ENCODE measurements at places on chromosomes 6 and 20.
A peak's percentile ranks its signal among the peaks of the same experiment; 100 is the strongest.

- peak; percentile 95 for DNase-seq
Measured at GRCh38 chr6:35297601-35298481, at the start of gene DEF6. TSS of gene DEF6 (plus strand) at chr6:35297818. CDS start at chr6:35297857, 39 bp downstream.

- DNase-seq = no peak
Measured at GRCh38 chr6:131948692-131949619, 2.2 kb downstream of the CCN2 start.

GRCh38 chr20:35187584-35188190 lies 15.8 kb downstream of the PROCR start:
- no peak for DNase-seq

GRCh38 chr6:28315628-28316027 lies 20.3 kb downstream of the ZSCAN31 start:
- DNase-seq = peak; percentile 72

DNA sequence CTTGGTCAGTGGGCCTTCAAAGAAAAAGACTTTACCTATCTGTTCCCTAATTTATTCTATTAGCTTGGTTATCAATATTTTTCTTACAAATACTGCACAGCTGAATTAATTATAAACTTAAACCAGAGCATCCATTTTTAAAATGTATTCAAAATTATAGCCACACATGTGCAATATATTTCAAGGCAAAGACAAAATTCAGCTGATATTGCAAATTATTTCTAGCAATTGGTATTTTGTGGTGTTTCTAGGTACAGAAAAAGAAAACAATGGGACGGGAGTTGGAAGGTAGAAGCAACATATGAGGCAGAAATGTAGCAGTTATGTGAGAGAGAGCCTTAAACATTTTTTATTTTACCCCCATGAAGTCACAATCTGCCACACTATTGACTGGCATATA lies 64.9 kb downstream of the MAP3K7 start:
- DNase-seq = no peak

DNA sequence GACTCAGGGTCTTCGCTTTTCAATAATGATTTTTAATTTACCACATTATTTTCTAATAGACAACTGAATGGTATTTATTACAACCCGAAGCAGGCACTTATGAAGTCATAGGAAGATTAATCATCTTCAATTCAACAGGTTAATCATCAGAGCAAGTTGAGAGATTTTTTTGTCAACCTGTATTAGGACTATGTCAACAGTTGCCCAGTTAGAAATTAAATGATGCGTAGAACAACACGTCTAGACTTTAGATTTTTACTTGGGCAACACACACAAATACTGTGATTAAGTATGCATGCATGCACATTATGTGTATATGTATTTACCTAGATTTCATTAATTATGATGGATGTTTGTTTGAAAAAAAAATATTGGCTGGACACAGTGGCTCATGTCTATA lies 4.3 kb downstream of the ILRUN start:
- no peak for DNase-seq

DNA sequence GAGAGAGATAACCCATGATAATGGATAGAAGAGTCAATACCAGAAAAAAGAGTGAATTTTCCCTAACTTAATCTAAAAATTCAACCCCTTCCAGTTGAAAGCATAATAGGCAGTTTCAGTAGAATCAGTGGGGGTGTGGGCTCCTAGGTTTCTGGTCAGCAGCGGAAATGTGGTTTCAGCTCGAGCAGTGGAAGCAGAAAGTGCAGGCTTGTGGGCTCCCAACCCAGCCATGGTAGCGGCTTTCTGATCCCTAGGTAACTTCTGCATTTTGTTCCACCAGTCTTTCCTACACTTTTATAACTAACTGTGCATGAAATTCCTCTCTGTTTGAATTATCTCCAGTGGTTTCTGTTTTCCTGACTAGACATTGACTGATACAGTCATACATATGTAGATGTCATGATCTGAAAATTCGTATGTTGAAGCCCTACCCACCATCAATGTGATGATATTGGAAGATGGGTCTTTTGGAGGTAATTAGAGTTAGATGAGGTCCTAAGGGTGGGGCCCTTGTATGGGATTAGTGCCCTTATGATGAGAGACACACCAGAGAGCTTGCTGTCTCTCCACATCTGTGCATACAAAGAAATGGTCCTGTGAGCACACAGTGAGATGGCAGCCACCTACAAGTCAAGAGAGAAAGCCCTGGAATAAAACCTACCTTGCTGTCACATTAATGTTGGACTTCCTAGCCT lies 6.5 kb upstream of the DDO start:
- DNase-seq = peak; percentile 79

- peak; percentile 89 for DNase-seq
Measured at GRCh38 chr20:48657426-48658197, 170.2 kb downstream of the PREX1 start.

DNA sequence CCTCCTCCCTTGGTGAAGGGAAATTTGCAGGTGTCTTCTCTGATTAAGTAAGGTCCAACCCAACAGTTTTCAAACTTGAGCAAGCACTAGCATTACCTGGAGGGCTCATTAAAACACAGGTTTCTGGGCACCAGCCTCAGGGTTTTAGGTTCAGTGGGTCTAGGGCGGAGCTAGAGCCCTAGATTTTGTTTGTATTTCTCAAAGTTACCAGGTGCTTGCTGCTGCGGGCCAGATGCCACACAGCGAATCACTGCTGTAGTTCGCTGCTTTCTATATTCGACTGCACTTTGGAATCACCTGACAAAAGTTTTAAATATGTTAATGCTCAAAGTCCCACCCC lies 869 bp downstream of the COL21A1 start:
- no peak for DNase-seq

DNA sequence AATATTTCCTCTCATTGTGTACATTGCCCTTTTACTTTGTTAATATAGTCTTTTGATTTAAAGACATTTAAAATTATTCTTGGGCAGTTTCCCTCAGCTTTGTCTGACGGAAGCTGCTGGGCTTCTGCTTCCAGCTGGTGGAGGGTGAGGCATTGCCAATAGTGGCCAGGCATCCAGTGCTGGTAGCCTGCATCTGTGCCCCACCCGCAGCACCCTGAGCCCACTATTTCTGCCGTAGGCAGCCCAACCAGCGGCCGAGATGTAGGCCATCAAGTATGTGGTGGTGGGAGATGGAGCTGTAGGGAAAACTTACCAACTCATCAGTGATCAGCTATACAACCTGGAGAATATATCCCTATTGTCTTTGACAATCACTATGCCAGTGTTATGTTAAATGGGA lies 226.0 kb upstream of the SYNCRIP start:
- no peak for DNase-seq

GRCh38 chr20:5844063-5844681 lies 94.0 kb downstream of the SHLD1 start:
- no peak for DNase-seq

DNA sequence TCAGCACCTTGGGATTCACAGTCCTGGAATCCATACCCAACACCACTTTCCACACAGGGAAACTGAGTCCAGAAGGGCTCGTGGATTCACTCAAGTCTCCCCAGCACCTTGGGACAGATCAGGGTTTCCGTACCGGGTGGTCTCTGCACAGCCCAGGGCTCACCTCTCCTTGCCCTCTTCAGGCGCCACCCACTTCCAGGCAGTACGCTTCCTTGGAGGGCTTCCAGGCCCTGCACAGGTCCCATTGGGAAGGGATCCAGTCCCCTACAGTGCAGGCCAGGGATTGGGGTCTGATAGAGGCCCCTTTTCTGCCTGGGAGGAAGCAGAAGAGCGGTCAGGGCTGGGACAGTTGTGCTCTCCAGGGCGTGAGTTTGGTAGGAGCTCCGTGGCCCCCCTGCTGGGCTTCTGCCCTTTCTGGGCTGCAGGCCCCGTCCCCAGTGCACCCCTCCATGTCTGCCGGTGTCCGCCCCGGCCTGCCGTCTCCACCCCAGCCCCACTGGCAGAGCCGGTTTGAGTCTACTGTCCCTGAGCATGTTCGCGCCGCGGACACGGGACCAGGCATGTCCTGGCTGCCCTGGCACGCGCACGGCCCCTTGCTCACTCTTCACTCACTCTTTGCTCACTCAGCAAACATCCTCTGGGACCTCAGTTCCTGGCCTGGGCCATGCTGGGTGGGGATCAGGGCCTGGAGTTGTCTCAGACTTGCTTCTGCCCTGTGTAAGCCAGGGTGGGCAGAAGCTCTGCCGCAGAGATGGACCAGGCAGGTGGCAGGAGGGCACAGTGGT lies 12.6 kb downstream of the SRC start:
- no peak for DNase-seq

DNA sequence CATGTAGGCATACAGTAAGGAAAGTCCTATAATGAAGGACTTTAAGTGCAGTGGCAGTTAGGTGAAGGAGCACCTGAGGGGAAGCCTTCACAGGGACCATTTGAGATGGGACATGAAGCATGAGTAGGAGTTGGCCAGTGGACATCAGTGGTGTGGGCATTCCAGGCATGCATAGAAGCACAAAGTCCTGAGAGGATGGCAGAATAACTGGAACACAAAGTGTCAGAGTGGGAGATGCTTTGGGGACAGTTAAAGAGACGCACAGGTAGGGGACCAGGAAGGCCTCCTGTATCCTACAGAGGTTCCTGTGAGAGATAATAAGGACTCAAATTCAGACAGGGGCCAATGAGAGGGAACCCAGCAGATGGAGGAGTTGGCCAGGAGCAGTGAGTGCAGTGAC lies 26.4 kb upstream of the EFHC1 start:
- no peak for DNase-seq

DNA sequence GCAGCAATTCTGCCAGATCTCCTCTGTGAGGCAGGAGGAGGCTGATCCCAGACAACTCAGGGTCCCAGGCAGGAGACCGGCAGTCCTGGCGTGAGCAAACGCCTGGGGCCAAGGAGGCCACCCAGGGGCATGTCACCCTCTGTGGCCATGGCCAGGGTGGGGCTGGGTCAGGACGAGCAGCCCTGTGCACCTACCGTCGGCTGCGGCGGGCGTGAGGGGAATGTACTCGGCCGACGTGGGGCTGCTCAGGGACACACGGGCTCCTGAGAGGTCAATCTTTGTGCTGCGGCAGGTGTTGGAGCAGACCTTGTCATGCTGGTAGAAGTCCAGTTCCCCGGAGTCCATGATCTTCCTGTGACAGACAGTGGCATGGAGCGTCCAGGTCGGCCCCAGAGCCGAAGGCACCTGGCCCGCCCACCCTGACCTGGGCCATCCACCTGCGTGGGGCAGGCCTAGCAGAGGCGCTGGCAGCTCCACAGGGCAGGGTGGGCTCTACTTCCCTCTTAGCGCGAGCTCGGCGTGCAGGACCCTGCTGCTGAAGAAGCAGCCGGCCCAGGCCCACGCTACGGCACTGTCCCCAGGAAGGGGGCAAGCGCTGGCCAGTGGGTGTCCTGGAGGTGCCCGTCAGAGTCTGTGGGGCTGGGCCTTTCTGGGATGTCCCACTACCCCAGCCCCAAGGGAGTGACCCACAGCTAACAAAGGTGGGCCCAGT lies 21.5 kb upstream of the HELZ2 start:
- DNase-seq = no peak

DNA sequence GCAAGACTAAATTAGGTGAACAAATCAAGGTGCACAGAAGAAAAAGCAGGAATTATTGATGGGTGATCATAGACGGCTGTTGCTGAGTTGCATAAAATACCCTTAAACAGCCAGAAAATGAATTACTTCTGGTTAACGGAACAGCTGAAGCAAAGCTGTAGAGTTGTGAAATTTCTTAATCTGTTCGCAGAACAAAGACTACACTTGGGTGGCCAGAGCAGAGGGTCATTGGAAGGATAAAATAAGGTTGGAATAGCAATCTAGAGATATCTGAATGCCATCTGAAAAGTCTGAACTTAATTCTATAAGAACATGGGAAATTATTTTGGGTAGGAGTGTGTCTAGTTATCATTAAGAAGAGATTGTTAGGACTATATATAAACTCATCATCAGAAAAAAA lies 339.1 kb upstream of the RSPO3 start:
- DNase-seq = no peak

GRCh38 chr20:35952480-35953386 lies 1.6 kb downstream of the SCAND1 start:
- peak; percentile 65 for DNase-seq

DNA sequence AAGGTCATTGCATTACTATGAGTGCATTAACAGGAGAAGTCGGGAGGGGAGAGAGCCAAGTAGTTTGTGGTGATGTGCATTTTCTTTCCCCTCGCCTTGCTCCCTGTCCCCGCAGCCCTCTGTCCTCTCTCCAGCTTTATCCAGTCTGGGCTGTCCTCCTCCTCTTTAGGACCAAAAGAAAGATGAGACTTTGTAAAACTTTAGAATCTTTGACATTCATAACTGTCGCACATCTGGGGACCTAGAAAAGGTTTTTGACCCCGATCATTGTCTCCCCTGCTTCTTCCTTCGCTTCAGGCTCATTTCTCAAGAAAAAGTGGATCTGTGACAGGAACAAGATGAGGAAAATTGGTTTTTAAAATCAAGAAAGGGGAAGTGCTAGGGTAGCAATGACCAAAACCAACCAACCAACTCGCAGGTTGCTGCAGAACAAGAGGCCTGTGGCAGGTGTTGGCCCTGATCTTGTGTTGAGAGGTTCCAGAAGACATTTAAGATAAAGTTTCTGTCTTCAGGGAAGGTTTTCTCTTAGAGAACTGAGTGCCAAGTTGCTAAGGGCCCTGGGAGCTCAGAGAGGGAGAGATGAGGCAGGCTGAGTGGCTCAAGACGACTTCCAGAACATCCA lies 17.6 kb downstream of the SYTL3 start:
- DNase-seq = no peak

DNA sequence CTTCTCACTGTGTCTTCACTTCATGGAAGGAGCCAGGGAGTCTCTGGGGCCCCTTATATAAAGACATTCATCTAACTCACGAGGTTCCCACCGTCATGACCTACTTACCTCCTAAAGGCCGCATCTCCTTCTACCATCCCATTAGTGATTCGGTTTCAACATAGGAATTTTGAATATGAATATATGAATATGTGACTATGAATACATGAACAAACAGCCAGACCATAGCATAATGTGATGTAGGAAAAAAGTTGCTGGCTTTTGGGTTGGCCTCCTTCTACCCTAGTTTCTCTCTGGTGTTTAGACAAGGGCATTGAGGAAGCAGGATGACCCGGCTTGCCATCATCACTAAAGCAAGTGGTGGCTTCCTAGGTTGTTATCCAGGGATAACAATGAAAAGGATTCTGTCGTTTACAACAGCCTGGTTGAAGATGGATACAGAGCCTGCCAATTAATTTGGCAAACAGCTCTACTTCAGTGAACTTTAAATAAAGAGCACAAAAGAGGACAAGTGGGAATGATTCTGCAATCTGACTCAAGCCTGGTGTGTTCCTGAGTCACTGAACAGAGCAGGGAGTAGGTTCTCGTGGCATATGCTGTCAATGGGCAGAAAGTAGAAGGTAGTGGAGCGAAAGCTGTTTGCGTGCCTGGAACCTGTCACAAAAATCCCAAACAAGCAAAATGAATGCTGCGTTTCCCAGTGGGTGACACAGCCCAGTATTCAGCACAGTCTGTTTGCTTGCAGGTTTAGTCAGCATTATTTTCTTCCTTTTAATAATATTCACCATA lies 44.0 kb upstream of the DOK5 start:
- DNase-seq = no peak

- peak; percentile 9 for DNase-seq
Measured at GRCh38 chr20:16709017-16709416, 20.8 kb upstream of the SNRPB2 start.

- DNase-seq = no peak
Measured at GRCh38 chr6:56772737-56773184, 130.1 kb upstream of the DST start.

DNA sequence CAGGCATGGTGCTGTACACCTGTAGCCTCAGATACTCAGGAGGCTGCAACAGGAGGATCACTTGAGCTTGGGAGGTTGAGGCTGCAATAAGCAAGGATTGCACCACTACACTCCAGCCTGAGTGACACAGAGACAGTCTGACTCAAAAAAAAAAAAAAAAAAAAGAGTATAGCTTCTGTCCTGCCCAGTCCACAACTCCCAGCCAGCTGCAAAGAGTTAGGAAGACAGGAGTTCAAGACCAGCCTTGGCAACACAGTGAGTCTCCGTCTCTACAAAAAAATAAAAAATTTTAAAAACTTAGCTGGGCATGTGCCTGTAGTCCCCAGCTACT lies 28.3 kb upstream of the TLDC2 start:
- no peak for DNase-seq

Data from hematopoietic multipotent progenitor cell treated with erythropoietin and hydrocortisone succinate and interleukin-3 and kit ligand, for 6 days (in vitro differentiated cells).